ENCODE measurements at places on chromosomes 7 and 10.
A peak's percentile ranks its signal among the peaks of the same experiment; 100 is the strongest.

DNA sequence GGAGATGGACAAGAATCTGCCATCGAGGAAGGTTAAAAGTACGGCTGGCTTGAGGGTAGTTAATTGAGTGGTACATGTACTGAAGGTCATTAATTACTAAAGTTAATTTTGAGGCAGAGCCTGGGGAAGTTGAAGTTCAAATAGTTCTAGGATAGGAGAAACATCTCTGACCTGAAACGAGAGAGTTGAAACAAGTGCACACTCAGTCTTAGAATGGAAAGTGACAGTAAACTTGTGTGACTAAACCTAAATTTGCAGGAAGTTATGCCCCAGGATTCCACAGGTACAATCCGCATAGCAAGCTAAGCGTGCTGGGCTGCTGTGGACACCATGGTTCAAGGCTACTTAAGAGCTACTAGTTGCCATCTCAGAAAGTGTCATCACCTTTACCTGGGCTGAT, 209.9 kb downstream of the CHCHD3 start:
- H3K27me3 ChIP-seq = no peaks in the 10 kb centered on the region
- peaks cover 26% of the 10 kb centered on the region for H3K36me3 ChIP-seq
- no peak overlapping the region for H3K4me3 ChIP-seq
- DNase-seq = no peak

GRCh38 chr10:111338805-111339204, 262.0 kb downstream of the ADRA2A start:
- peaks cover 1% of the 10 kb centered on the region for H3K27me3 ChIP-seq
- no peak overlapping the region for H3K4me3 ChIP-seq
- H3K36me3 ChIP-seq = peaks cover 35% of the 10 kb centered on the region
- no peak overlapping the region for H3K27ac ChIP-seq
- H3K4me1 ChIP-seq = no peaks in the 10 kb centered on the region

- H3K36me3 ChIP-seq = no peaks in the 10 kb centered on the region
- H3K27me3 ChIP-seq = peaks cover 11% of the 10 kb centered on the region
- no peak for DNase-seq
- peaks cover 13% of the 10 kb centered on the region for H3K4me1 ChIP-seq
Measured at GRCh38 chr10:132860532-132860931, 74.6 kb upstream of the NKX6-2 start.

DNA sequence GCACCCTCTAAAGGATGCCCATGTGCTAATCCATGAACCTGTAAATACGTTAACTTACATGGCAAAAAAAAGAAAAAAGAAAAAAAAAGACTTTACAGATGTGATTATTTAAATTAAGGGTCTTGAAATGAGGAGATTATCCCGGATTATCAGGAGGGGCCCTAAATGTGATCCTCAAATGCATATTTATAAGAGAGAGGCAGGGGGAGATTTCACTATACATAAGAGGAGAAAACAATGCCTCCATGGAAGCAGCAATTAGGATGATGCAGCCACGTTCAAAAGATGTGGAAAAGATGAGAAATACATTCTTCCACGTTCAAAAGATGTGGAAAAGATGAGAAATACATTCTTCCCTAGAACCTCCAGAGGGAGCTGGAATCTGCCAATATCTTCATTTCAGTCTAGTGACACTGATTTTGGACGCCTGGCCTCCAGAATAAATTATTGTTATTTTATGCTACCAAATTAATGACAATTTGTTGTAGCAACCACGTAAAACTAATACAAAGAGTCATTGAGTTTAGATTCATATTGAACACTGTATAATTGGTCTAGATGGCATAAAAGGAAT, 328.4 kb upstream of the GNAI1 start:
- no peaks in the 10 kb centered on the region for H3K4me1 ChIP-seq
- no peak for DNase-seq
- H3K27me3 ChIP-seq = peaks cover 13% of the 10 kb centered on the region

GRCh38 chr7:87511510-87511909, 36.0 kb upstream of the ABCB4 start:
- DNase-seq = no peak
- peaks cover 5% of the 10 kb centered on the region for H3K4me1 ChIP-seq
- no peak overlapping the region for H3K27ac ChIP-seq
- H3K27me3 ChIP-seq = no peaks in the 10 kb centered on the region
- H3K36me3 ChIP-seq = peaks cover 90% of the 10 kb centered on the region

GRCh38 chr10:11625019-11625735, 13.7 kb upstream of the USP6NL start:
- H3K4me3 ChIP-seq = no peak overlapping the region
- H3K4me1 ChIP-seq = no peaks in the 10 kb centered on the region
- DNase-seq = no peak
- no peaks in the 10 kb centered on the region for H3K27me3 ChIP-seq
- no peak overlapping the region for H3K27ac ChIP-seq

- H3K27me3 ChIP-seq = no peaks in the 10 kb centered on the region
- no peak for DNase-seq
- peak overlapping the region; percentile 67 for H3K27ac ChIP-seq
- H3K4me1 ChIP-seq = peaks cover 84% of the 10 kb centered on the region
- H3K4me3 ChIP-seq = peak overlapping the region; percentile 43
- H3K36me3 ChIP-seq = no peaks in the 10 kb centered on the region
Measured at GRCh38 chr10:63256009-63256773, 123.1 kb downstream of the NRBF2 start.

DNA sequence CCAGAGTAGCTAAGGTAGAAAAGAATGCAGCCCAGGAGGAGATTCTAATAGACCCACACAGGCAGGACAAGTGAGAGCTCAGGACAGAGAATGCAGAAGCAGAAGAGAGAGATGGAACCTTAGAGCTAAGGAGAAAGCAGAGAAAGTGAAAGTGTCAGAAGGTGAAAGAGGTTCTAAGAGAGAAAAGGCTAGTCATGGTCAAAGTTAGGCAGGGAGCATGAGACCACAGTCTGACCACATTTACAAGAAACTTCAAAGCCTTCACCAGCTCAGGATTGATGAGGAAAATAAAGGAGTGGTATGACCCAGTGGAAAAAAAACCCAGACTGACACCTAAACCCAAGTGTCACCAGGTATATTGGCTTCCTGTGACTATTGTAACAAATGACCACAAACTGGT, 131.8 kb upstream of the WDR11 start:
- no peak overlapping the region for H3K27ac ChIP-seq
- no peak for DNase-seq
- no peaks in the 10 kb centered on the region for H3K27me3 ChIP-seq
- no peaks in the 10 kb centered on the region for H3K4me1 ChIP-seq
- no peak overlapping the region for H3K4me3 ChIP-seq
